ENCODE measurements at places on chromosomes 2 and 18.

- DNase-seq = no peak
These were observed 137.5 kb downstream of the COMMD1 start for GRCh38 chr2:62042944-62043343.

- peak; percentile 94 for DNase-seq
These were observed 12.8 kb downstream of the ATP6V1B1 start for GRCh38 chr2:70948337-70949003.

DNA sequence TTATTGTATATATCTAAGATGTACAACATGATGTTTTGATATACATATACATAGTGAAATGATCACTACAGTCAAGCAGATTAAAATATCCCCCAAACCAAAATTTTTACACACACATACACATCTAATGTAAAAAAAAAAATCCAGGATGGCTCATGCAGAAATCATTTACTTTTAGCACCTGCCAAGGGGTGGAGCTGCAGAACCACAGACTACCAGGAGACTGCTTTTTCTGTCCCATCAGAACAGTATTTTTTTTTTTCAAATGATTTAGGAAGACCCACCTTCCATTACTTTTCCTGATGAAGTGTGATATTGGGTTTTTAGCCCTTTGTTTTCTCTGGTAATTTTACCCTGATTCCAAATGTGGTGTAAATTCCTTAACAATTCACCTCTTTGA is 61.9 kb downstream of the AQP4 start:
- no peak for DNase-seq

DNA sequence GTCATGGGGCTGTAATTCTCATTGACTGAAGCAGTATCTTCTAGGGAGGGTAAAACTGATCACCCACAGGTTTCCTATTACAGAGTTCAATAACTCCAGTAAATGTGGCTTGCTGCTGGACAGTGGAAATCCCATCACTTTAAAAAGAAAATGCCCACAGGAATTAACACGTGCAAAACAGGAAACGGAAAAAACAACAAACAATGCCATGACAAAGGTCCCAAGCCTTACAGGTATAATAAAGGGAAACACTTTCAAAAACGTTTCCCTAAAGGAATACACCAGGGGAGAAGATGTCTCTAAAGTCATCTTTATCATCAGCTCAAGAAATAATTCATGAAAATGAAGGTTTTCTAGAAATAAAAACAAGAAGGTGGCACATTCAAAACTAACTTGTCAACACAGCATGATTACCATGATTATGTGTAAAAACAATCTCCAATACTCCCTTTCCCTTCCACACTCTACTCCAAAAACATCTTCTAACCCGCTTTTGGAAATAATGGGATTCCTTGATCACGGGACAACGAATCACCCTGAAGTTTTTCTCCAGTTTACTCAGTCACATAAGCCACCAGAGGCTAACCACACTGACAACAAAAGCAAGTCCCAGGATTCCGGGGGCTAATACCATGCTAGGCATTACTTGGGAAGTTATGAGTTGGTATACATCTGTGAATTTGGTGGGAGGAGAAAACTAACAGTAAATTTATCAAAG is 167.9 kb downstream of the TCF4 start:
- peak; percentile 36 for DNase-seq

DNA sequence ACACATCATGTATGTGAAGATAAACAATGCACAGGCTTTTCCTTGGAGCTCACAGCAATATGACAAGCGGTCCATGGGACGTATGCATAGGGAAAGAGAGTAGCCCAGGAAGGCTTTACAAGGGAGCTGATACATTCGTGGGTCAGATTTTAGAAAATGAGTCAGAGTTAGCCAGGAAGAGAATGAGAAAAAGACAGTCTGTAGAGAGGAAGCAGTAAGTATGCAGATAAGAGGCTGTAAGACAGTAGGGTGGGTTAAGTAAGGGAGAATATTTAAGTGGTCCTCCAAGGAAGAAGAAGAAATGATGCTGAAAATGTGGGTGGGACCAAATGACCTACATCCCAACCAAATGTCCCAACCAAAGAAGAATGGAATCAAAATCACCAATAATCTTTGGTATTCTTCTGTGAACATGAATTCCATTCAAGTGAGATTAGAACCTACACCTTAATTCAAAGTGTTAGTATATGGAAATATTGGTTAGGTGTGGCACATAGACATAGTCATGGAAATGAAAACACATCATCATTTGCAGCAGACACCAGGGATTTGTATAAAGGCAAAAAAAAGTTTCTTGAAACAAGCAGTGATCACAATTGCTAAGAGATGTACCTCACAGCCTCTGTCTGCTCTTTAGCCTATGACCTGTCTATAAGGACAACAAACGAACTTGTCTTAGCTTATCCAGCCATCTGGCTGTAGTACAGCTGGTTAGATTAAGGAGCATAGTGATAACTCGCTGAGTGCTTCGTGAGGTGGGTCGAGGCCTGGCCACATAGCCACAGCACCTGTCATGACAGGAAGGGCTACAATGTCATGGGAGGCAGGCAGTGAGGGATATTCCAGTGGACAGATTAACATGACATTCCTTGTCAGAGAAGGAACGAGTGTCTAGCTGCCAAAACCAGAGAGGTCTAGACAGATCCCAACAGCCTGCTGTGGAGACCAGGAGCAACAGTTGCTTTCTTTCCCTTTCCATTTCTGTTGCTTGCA is 133.6 kb downstream of the ALK start:
- DNase-seq = peak; percentile 91

DNA sequence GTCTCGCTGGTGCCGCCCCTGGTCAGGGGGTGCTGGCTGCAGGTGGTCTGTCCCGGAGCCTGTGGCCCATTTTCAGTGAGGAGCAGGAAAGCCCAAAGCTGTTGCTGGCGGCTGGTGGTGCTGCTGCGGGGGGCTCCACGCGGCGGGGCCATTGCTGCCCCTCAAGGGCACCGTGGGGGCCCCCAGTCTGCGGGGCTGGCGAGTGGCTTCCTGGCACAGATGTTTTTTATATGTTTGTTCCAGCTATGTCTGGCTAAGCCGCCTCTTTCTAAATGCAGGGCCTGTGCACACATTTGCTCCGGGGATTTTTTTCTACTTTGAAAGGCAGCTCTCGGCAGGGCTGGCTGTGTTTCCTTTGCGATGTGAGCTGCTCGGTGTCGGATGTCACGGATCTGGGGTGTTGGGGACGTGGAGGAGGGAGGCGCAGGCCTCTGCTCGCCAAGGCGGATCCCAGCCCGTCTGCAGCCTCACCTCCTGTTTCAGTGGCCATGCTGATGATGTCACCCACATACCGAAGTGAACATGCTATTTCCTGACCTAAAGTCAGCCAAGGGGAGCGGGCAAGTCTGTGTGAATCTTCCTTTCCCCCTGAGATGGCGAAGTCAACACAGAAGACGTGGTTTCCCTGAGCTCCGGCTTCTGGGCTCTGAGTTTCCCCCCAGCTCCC is 112.0 kb upstream of the CTDP1 start:
- peak; percentile 89 for DNase-seq

- no peak for DNase-seq
These were observed 5.3 kb upstream of the NEU4 start for GRCh38 chr2:241803387-241804325.

DNA sequence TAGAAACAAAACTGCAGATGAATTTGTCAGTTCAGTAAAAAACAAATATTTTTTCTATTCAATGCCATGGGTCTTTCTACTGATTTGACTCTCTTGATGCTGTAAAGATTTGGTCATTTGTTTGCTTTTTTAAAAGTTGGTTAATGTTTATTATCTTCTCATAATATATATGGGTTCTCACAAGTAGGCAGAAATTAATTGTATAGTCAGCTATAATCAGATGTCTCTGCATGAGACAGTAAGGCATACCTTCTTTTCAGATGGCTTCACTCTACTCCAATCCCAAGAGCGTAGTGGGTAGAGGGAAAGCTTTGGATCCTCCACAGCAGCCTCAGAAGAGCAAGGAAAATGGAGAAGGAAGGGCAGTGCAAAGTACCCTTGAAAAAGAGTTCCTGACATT is 1202.9 kb upstream of the CELF4 start:
- no peak for DNase-seq

DNA sequence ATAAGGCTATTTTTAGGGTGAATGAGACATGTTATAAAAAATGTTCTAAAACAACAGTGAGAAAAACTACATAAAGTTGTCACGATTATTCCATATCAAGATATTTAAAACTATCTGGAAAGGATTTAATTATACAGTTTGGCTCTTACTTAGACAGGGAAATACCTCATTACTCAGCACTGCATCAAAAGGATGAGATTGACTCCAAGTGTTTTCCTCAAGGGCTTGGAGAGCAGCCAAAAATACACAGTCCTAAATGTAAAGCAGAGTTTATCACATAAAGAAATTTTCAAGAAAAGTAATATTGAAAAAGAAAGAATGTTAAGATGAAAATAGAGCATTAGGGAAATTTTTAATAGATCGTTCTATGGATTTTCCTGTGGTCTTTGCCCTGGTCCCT is 285.5 kb upstream of the NETO1 start:
- no peak for DNase-seq

- no peak for DNase-seq
These were observed 100.5 kb downstream of the SOS1 start for GRCh38 chr2:39020383-39020782.

DNA sequence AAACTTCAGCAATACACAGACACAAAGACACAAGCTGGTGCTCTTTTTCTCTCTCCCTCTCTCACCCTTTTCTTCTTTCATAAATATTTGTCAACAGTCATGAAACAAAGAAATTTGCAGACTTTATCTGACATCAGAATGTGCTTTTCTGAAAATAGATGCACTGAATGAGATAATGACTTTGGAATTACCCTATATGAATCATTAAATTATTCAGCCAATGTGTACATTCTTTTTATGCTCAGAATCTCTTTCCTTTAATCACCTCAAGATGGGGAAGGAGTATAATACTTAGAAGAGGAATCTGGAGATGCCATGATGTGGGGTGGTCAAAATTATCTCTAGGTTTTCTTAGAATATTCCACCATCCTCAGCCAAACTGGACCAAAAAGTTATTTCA is 289.9 kb downstream of the LRRTM1 start:
- DNase-seq = no peak

- DNase-seq = peak; percentile 23
These were observed 115.1 kb upstream of the GPC1 start for GRCh38 chr2:240320204-240320993.

DNA sequence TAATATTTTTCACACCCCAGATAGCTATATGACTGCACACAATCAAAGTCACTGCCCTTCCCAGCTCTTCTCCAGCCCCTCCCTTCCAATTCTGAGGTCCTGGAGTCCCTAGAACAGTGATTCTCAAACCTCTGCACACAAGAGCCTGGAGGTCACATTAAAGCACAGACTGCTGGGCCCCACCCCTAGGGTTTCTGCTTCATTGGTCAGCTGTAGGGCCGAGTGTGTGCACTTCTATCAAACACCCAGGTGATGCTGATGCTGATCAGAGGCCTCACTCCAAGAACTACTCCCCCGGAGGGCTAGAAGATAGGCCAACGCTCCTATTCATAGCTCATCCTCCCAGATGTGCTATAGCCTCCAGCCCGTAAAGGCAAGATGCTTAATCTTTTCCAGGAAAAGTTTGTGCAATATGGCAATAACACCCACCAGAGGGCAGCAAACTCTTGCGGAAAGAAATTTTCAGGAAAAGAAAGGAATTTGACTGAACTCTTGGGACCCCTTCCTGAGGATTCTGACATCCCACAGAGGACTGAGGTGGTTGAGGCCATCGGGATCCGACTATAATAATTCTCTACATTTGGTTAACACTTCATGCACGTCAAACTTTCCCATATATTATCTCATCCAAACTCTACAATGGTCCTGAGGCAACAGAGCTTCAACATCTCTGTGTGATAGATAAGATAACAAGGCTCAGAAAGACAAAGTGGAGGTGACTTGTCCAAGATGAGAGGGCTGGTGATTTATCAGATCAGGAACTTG is 194.2 kb upstream of the PKDCC start:
- peak; percentile 76 for DNase-seq

- DNase-seq = no peak
These were observed 437.7 kb upstream of the HS6ST1 start for GRCh38 chr2:128756365-128756717.

- DNase-seq = no peak
These were observed 21.9 kb downstream of the PIGN start for GRCh38 chr18:62164855-62165487.

GRCh38 chr2:162826921-162827320 is 11.6 kb downstream of the KCNH7 start:
- no peak for DNase-seq

GRCh38 chr2:199488772-199489400 is 31.1 kb upstream of the SATB2 start:
- peak; percentile 85 for DNase-seq

DNA sequence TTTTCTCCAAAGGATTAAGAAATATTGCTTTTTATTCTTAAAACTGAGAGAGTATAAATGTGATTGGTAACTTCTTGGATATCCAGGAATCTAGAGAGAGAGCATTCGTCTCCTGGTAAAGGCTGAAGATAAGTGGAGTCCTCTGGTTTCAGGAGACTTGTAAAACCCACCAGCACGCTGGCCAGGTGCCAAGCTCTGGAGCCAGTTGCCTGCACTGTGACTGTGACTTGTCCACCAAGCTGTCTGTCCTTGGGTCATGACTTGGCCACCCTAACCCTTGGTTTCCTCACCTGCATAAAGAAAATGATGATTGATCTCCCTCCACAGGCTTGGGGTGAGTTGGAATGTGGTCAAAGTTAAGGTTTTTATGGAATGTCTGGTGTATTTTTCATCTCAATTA is 185.4 kb upstream of the NCKAP5 start:
- peak; percentile 12 for DNase-seq
